Urothelium cell line (cell line): ENCODE measurements at places on chromosomes 6 and 20.

DNA sequence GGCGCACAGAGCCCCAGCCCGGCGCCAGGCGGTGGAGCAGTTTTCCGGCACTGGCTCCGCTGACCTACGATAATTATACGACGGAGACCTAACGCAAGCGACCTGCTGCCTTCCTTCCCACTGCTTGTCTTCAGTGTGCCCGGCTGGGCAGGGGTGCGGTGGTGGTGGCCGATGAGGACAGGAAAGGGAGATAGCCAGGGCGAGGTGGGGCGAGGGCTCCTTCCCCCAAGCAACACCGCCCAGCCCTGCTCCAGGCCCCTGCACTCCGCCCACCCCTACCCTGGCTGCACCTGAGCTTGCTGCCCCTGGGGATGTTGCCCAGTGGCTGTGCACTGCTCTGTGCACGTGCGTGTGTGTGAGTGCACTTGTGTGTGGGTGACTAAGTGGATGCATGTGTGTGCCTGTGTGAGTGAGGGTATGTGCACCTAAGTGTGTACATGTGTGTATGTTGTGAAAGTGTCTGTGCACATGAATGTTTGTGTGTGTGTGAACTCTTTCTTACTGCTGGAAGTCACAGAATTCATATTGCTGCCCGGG, 42.6 kb upstream of the IRF4 start:
- DNase-seq = no peak

GRCh38 chr6:34036357-34037069, 109.4 kb downstream of the GRM4 start:
- no peak for DNase-seq

GRCh38 chr6:75922226-75922625, 150.2 kb downstream of the IMPG1 start:
- no peak for DNase-seq

- peak; percentile 69 for DNase-seq
Observed at GRCh38 chr6:132279592-132280139, 121.6 kb downstream of the MOXD1 start.

GRCh38 chr6:27897580-27898206, 14.5 kb downstream of the OR2B2 start:
- DNase-seq = no peak

DNA sequence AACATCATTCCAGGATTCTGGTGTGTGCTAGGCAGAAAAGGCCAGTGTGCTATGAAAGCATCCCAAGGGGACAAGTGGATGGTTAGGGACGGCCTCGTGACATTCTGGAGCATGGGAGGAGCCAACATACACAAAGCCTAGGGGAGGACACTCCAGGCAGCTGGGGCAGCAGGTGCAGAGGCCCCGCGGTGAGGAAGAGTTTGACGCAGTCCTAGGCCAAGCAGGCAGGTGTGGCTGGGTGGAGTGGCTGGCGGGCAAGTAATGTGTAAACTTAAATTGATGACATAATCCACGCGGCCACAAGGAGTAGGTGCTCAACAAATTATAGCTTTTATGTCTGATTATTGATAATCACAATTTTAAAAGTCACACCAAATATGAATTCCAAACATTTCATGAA, 93.6 kb downstream of the TMEM242 start:
- DNase-seq = no peak

DNA sequence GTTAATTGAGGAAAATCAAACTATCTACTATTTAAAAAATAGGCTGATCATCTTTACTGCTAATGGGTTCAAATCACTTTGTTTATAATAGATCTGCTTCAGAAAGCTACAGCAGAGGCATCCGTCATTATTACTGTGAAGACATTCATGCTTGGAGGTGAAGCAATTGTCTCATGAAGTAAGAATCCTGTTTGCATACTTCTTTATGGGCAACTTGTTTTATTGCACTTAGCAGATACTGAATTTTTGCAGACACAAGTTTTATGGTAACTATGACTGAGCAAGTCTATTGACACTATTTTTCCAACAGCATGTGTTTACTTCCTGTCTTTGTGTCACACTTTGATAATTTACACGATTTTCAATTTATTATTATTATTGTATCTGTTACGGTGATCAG, 573.9 kb downstream of the RFPL4B start:
- no peak for DNase-seq

- DNase-seq = no peak
Observed at GRCh38 chr6:160277144-160277543, 18.5 kb upstream of the SLC22A2 start.

- no peak for DNase-seq
Observed at GRCh38 chr6:91106083-91106482, 519.2 kb upstream of the MAP3K7 start.

- no peak for DNase-seq
Observed at GRCh38 chr6:137820952-137821351, 46.1 kb upstream of the TNFAIP3 start.

DNA sequence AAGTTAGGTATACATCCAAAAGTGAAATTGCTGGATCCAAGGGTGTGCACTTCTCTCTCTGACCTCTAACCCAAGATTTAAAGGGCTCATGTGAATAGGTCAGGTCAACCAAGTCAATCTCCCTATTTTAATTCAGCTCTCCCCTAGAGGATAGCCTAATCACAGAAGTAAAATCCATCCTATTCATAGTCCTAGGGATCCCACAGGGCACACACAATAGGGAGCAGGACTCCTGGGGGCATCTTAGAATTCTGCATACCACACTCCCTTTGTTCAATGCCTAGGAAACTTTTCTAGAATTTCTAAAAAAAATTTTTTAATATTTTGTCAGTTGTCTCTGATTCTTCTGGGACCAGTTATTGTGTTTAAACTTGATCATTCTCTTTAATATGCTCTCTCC, 35.1 kb downstream of the CST9L start:
- DNase-seq = no peak

- no peak for DNase-seq
Observed at GRCh38 chr6:98686008-98686601, 148.3 kb upstream of the POU3F2 start.

DNA sequence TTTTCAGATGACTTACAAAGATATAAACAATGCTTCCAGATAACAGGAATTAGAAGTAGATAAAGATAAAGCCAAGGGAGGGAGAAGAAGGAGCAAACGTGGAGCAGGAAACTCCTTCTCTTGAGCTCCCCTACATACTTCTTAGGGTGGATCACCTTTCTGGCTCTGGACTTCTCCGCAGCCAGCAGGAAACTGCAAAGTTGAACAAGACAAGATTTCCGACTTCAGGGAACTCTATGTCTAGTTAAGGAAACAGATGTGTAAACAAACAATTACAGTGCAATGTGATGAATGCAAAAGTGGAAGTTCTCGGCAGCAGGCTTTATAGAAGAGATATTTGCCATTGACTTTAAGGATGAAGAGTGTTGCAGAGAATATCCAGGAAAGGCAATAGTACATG, 134.0 kb upstream of the MARCKS start:
- DNase-seq = no peak

- no peak for DNase-seq
Observed at GRCh38 chr20:50885781-50886180, 45.5 kb downstream of the ADNP start.

GRCh38 chr20:4607287-4607713, 114.4 kb upstream of the PRND start:
- peak; percentile 67 for DNase-seq

DNA sequence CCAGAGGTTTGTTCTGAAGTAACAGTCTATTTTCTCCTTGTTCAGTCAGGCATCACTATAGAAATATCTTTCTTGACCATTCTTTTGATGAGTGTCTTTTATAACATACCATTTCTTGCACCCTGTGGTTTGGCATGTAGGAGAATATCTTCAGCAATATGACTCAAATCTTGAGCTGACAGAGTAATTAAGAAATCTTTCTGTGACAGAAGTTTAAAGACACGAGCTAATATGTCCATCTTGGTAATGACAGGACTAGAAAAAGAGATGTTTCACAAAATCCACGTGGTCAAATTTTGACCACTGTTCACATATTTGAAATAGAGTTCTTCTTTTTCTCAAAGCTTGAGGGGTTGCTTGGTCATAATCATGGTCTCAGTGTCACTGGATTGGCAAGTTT, 149.9 kb downstream of the MYB start:
- DNase-seq = no peak

DNA sequence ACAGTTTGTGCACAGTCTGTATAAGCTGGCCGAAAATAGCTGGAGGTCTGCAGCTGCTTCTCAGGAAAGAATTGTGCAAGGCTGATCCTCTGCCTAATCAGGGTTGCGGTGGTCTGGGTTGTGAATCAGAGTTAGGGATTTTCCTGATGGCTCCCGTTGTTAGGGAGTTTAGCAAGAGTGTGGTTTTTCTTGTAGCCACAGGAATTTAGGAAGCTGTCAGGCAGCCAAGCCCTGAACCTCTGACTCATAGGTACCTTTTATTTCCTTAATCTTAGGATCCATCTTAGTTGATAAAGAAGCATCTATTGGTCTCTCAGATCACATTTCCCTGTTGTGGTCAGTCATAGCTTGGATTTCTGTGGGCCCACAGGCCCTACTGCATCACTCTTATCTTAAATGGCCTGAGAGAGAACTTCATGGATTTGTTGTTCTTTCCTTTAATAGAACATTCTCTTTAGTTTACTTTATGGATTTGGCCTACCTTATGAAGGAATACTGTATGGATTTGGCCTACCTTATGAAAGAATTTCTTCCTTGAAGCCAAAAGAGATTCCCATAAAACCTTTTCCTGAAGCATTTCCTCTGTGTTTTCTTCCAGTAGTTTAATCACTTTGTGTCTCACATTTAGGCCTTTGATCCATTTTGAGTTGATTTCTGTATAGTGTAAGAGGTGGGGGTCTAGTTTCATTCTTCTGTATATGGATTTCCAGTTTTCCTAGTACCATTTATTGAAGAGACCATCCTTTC, 10.3 kb downstream of the KIF25 start:
- peak; percentile 84 for DNase-seq

- no peak for DNase-seq
Observed at GRCh38 chr6:51352506-51353029, 533.9 kb downstream of the TFAP2B start.

- DNase-seq = no peak
Observed at GRCh38 chr6:81098109-81098814, 654.2 kb downstream of the TENT5A start.

- DNase-seq = no peak
Observed at GRCh38 chr6:116004841-116005815, 55.6 kb downstream of the FRK start.

DNA sequence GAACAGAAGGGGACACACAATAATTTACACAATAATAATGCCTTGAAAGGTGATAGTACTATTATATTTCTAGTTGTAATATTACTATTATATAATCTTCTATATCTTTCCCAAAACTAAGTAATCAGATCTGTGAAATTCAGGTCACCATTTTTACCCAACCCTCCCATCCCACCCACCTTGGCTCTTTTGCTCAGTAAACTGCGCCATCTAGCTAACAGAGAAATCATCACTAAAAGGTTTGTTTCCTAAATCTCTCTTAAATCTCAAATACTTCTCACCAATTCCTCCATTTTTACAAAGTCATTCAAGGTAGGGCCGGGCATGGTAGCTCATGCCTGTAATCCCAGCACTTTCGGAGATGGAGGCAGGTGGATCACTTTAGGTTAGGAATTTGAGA, 83.4 kb downstream of the CDK19 start:
- DNase-seq = no peak

DNA sequence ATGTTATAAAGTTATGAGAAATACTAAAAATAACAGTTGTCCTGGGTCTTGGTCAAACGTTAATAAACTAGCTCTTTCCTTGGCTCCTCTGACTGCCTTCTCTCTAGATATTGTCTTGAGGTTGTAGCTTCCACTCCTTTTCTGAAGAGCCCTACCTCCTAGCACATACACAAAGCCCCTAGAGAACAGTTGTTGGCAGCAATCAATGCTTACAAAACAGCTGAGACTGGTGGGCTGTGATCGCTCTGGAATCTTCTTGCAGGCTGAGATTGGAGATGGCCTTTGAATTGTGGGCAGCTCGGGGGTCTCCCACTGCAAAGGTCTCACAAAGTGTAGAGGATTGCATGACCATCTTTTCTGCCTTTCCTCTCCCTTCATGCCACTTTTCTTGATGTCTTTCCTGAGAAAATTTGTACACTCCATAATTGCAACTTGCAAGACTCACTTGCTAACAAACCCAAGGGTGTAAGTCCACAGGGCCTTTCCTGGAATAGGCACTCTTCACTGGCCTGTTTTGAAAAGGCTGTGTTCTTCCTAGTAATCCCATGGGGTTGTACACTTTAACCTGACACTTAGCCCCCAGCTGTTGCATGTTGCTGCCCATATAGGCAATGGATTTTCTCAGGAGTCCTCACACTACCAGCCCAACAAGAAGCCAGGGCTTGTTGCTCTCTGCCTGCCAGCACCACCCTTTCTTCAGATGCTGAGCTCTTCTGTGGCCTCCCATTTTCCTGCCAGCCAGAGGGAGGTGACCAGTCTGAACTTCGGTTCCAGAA, 99.9 kb downstream of the TCP11 start:
- DNase-seq = no peak

DNA sequence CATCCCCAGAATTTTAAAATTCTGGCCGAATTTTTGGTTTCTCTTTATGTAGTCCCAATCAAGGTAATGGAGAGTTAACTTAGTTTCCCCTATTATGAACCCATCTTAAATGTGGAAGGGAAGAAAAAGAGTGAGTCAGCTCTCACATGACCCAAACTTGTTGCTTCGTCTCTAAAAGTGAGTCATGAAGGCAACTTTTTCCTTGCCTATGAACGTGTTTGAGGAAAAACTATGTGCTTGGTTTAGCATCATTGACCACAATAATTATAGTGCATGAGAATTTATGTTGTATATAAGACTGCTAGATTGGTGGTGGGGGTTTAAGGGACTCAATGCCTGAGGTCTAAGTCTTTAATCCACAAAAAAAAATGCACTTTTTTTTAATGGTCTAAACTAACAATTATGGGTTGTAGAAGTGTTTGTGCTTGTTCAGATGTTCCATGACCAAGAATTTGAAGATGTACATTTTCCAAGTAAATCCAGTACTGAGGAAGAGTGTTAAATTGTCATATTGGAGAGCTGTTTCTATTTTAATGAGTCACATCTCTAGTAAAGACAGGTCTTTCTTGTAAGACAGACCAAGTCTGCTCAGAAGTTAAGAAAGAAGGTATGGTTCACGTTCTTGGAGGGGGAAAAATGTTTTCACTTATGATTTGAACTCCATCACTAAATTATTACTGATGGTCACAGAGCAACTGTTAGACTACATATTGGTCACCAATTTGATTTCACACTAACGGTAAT, 409.9 kb upstream of the MARCKS start:
- DNase-seq = peak; percentile 32

DNA sequence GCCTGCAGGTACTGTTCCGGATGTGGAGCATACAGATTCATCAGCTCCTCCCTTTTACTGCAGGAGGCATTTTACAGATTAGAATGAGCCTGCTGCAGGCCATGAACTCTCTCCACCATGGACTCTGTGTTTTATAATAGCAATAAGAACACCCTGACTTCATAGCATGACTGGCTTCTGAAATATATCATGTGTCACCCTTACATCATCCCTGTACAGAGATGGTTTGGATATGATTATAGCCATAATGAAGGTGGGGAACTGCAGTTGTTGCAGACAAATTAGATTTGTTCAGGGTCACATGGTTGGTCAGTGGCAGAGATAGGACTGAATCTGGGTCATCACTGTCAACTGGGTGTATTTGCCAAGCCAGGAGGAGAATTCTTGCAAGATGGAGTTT, 100.7 kb downstream of the FOXO3 start:
- DNase-seq = no peak
